ENCODE measurements at places on chromosomes 6 and 20.

DNA sequence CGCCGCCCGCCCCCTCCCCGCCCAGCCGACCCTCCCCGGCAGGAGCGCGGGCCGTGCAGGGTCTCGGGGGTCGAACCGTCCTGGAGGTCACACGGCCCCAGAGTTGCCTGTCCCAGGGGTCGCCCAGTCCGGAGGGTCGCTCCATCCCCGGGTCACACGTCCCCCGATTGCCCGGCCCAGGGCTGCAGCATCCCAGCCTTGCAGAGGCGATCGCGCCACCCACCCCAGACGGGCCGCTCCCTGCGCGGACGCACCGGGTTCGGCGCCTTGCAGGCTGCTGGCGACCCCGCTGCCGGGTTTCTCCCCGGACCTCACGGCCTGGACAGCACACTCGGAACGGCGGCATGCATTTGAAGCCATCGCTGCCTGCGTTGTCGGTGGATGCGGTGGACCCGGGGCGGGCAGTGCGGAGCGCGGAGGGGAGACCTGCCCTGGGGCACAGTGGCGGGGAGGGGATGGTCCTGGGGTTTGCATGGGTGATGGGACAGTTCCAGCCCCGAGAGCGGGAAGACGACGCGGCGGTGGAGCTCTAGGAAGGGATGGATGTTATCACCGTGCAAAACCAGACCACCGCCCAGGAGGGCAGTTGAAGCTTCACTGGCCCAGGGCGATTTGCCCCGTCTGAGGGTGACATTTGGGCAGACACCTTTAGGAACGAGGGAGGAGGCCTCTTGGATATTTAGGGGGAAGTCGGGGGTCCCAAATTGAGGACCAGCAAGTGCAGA lies 22.7 kb upstream of the FRMD1 start:
- DNase-seq = no peak

GRCh38 chr6:105907301-105907700 lies 178.8 kb upstream of the PRDM1 start:
- no peak for DNase-seq

- no peak for DNase-seq
Observed at GRCh38 chr6:140058863-140059262, 684.4 kb upstream of the CITED2 start.

DNA sequence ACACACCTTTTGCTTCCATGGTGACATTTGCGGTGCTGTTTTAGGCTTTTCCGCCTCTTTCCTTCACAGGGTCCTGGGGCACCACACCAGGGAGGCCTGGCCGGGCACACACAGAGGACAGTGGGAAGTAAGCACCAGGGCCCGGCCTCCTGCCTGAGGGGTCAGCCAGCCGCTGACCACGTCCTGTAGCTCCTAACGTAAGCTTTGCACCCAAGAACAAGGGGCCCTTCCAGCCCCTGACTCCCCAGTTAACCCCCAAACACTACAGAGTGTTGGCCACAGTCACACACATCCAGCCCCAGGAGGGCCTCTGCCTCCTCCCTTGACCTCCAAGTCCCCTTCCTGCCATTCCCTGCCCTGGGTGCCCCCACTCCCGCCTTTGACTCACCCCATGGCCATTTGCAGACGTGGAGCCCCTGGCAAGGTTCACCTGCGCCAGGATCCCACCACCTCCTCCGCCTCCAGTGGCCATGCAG lies 54.7 kb downstream of the YTHDF1 start:
- DNase-seq = no peak

DNA sequence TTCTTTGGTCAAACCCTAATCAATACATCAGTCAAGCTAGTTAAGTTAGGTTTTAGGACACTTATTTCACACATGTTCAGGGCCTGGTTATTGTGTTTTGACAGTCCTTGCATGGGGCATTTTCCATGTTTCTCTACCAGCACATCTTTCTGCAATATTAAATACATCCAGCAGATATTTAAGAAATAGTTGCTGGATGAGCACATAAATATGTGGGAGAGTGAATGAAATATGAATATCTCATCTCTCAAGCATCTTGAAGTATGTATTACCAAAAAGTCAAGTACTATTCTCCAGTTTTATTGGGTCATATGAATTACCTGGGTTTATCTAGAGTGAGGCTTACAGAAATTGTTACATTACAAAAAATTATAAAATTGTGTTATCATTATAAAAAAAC lies 621.9 kb upstream of the GJE1 start:
- no peak for DNase-seq
